ENCODE measurements at places on chromosomes 6 and 20.

DNA sequence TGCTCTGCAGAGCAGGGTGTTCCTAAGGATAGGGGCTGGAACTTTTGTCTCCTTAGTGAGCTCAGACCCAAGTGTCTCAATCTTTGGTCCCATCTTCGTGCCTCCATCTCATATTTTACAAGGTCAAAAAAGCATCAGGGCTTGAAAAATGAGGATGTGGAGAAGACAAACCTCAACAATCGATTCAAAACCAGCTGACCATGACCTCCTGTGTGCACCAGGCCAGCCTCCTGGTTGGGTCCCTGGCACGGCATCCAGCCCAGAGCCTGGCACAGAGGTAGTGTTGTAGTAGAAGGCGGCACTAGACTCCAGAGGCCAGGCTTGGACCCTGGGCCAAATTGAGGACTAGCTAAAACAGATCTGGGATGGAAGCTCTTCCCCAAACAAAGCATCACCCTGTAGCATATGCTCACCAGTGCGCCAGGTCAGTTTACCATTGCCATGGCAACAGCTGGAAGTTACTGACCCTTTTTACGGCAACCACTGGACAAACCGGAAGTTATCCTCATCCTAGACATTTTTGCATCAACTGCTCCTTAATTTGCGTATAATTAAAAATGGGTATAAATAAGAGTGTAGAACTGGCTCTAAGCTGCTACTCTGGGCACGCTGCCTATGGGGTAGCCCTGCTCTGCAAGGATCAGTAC, 69.3 kb upstream of the BLCAP start:
- DNase-seq, result peak; percentile 32

- no peak for DNase-seq
These were observed 131.9 kb downstream of the TRMT11 start for GRCh38 chr6:126118058-126118755.

- no peak for DNase-seq
These were observed 156.1 kb downstream of the ERMARD start for GRCh38 chr6:169907419-169908115.

GRCh38 chr20:62500237-62500864, 24.6 kb upstream of the GATA5 start:
- DNase-seq, result peak; percentile 42

- no peak for DNase-seq
These were observed 29.5 kb upstream of the LRRC1 start for GRCh38 chr6:53765270-53765669.

GRCh38 chr6:144564202-144564601, 279.1 kb downstream of the UTRN start:
- DNase-seq, result no peak

DNA sequence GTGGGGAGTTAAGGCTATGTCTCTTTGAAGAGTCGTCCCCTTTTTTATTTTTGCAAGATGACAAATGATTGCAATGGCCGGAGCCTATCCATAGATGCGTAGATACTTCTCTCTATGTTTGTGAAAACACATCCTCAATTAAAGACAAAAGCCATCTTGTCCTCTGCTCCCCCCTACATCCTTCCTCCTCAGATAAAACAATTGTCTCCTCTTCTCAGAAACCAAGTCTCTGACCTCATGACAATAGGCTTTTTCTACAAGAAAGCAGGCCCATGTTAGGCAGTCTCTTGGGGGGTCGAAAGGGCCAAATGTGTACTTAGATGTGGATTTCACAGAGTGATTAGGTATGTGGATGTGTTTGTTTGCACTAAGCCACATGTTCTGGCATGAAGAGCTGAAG, 51.1 kb upstream of the SSTR4 start:
- DNase-seq, result no peak

- DNase-seq, result no peak
These were observed 191.3 kb downstream of the TSHZ2 start for GRCh38 chr20:53163486-53163885.

- no peak for DNase-seq
These were observed 176.6 kb upstream of the ADGRB3 start for GRCh38 chr6:68458447-68458846.

DNA sequence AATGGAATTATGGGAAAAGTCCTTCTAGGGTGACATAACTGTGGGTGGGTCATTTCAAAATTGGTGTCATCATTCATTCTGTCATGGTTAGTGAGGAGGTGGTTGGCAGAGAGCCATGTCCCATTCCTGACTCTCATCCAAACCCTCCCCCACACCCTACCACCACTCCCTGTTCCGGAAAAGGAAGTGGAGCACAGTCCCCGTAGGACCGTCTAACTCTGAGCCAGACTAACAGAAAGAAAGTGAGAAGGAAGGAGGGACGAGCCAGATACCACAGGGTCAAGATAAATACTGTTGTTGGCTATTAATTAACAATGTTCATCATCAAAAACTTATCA, 4.8 kb downstream of the TRIM10 start:
- no peak for DNase-seq

DNA sequence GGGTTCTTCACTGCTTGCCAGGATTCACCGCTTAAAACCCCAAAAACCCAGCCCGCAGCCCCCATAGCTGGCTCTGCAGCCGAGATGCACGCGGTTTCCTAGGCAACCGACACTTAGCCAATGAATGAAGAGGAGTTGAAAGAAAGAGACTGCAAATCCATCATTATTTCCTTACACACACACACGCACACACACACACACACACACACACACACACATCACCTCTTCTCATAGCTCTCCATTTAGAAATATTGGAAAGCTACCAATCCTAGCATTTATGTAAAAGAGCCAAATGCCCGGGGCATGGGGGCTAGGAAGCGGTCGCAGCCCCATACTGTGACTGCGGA, 3.4 kb upstream of the TUBB2B start:
- peak; percentile 84 for DNase-seq

DNA sequence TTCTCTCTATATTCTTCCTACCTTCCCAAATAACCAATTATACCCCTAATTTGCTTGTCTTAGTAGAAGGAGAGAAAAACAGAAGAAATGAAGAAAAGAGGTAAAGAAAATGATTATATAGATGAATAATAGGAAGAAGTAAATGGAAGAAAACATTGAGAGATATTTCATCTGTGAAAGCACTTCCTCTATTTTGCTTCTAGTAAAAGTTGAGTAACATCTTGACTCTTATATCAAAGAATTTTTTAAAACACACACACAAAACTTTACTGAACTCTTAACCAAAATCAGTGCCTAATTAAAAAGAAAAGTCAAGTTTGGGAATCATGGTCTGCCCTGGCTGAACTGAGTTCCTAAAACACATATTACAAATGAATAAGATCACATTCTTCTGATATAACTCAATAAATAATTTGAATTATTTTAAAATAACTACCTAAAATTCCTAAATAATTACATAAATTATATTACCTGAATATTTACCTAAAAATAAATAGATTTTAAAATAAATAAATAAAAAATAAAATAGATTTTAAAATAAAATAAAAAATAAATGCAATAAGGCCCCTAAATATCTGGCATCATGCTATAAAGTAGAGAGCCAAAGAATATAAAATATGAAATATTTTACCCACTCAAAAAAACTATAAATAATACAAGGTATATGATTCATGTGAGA, 8.8 kb downstream of the SLC17A2 start:
- no peak for DNase-seq

- DNase-seq, result no peak
These were observed 559 bp upstream of the EYA4 start for GRCh38 chr6:133240511-133241085.

- DNase-seq, result no peak
These were observed 15.8 kb downstream of the PROCR start for GRCh38 chr20:35187584-35188190.

DNA sequence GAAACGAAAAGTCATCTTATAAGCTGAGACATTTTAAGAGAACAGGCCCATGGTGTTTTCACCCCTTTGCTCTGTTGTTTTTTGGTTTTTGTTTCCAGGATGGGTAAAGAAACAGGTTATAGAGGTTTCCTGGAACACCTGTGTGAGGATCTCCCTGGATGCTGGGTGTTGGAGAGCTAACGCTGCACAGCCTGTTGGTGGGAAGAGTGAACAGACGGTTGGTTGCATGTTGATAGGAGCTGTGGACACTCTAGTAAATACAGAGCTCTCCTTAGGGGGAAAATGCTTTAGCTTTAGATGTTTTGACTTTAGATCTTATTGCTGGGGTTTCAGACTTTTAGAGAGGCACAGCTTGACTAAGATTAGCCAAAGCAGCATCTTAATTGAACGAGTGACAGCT, 235.2 kb downstream of the SOX4 start:
- no peak for DNase-seq

Measured in NCI-H2171 treated with DMSO at 0.1 percent for 48 hours (cell line).